ENCODE measurements at places on chromosomes 1 and 21. TPM values are rescaled to one million over a fixed set of nuclear protein-coding genes. Genes with fewer than 3 reads are reported as not detected.

The LDLRAD2 gene
- not detected for total RNA-seq

The TFF1 gene
- total RNA-seq, result not detected

The OR2L13 gene
- total RNA-seq, result not detected

The MAP10 gene
- 1.5 TPM for total RNA-seq

The FBXO44 gene
- 20.2 TPM for total RNA-seq

The SLAMF8 gene
- 0.70 TPM for total RNA-seq

The SERPINC1 gene
- total RNA-seq, result not detected

The SLC45A3 gene
- 0.32 TPM for total RNA-seq

The OPRD1 gene
- 0.02 TPM for total RNA-seq

The SPRR2A gene
- total RNA-seq, result not detected

The SHE gene
- total RNA-seq, result 0.04 TPM

The TMEM54 gene
- total RNA-seq, result 1.4 TPM

The PRSS38 gene
- not detected for total RNA-seq

DNA sequence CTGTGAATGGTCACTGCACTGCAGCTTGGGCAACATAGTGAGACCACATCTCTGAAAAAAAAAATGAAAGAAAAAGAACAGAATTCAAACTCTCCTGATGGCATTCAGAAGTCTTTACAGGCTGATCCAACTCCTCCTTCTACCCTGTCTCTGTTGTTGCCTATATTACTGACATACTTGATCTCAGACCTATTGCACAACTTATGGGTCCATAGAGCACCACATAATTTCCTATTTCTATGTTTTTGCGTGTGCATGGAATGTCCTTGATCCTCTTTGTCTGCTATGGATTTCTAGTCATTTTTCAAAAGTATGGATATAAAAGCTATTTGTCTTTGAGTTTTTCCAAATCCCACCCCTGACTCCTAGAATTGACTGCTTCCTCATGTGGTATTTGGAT lies 22.4 kb upstream of the CYP2J2 start:
- no peak for DNase-seq

DNA sequence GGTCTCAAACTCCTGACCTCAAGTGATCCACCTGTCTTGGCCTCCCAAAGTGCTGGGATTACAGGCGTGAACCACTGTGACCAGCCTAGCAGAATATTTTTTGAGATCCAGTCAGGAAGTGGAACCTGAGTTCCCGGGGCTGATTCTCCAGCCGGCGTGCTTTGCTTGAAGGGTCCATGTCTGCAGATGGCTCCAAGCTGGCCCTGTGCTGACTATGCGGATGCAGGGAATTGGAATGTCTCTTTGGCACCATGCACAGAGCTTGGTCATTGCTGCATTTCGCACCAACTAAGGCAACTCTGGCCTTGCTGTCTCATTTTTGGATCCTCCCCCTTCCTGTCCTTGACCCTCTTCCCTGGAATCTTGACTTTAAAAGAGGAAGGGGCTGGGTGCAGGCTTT lies 28.1 kb downstream of the ARHGEF10L start:
- DNase-seq, result no peak

DNA sequence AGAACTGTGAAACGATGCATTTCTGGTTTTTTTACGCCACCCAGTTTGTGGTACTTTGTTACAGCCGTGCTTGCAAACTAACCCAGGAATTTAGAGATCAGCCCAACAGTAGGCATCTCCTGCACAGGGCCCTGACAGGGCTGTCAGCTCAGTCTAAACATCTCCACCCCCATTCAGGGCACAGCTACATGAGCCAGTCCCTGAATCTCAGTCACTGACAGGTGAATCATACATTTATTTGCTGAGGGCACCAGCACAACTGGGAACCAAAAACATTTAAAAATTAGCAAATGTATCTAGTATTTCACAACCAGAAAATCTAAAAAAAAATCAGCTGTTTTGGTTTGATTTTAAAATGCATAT lies 30.7 kb downstream of the PRDX6 start:
- no peak for DNase-seq

GRCh38 chr1:52264530-52265115 lies 101.4 kb downstream of the CC2D1B start:
- no peak for DNase-seq

- DNase-seq, result peak; percentile 64
Observed at GRCh38 chr1:19460535-19461219, 24.7 kb downstream of the CAPZB start.

DNA sequence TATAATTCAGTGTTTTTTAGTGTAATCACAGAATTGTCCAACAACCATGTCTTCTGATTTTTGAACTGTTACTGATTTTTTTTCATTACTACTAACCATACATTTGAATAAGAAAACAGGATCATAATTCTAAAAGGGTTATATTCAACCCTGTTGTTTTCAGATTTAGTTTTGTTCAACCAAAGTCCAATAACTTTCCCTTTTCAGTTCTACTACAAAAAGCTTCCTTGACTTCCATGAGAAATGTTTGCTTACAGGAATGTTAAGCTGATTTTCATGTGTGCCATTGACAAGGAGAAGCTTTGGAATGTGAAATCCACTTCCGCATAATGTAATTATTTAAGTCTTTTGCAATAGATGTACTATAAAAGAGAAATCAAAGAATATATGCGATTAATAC lies 72.0 kb upstream of the ZNF326 start:
- DNase-seq, result no peak

- DNase-seq, result no peak
Observed at GRCh38 chr1:31434101-31434871, 21.3 kb downstream of the SERINC2 start.

GRCh38 chr1:12179111-12179519 lies 12.3 kb downstream of the TNFRSF1B start:
- DNase-seq, result peak; percentile 93

DNA sequence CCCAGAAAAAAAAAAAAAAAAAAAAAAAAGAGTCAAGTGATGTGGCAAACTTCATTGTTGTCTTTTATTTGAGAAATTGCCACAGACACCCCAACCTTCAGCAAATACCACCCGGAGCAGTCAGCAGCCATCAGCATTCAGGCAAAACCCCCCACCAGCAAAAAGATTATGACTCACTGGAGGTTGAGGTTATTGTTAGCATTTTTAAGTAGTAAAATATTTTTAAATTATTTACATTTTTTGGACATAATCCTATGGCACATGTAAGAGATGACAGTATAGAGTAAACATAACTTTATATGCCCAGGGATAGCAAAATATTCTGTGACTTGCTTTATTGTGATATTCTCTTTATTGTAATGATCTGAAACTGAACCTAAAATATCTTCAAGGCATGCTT lies 95.6 kb downstream of the CENPF start:
- DNase-seq, result no peak

GRCh38 chr1:77831566-77831965 lies 52.1 kb downstream of the MIGA1 start:
- no peak for DNase-seq

DNA sequence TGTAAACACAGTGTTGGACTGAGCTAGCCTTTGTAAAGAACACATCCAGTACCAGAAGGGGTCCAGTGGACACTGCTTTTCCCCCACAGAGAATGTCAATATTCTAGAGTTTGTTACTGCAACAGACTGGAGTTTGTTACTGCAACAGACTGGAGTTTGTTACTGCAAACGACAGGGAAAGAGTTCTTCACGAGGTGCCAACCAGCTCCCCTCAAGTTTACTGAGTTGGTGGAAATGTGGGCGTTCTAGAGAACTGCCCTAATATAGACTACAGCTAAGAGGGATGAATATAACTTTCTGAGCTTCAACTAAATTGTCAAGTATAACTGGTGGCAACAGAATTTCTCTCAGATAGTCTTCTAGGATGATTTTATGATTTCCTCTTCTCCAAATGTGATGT lies 73.8 kb upstream of the NEK2 start:
- DNase-seq, result no peak

- peak; percentile 58 for DNase-seq
Observed at GRCh38 chr1:189859385-189859977, 618.2 kb downstream of the BRINP3 start.

- DNase-seq, result no peak
Observed at GRCh38 chr1:51543858-51544257, 24.8 kb upstream of the EPS15 start.

DNA sequence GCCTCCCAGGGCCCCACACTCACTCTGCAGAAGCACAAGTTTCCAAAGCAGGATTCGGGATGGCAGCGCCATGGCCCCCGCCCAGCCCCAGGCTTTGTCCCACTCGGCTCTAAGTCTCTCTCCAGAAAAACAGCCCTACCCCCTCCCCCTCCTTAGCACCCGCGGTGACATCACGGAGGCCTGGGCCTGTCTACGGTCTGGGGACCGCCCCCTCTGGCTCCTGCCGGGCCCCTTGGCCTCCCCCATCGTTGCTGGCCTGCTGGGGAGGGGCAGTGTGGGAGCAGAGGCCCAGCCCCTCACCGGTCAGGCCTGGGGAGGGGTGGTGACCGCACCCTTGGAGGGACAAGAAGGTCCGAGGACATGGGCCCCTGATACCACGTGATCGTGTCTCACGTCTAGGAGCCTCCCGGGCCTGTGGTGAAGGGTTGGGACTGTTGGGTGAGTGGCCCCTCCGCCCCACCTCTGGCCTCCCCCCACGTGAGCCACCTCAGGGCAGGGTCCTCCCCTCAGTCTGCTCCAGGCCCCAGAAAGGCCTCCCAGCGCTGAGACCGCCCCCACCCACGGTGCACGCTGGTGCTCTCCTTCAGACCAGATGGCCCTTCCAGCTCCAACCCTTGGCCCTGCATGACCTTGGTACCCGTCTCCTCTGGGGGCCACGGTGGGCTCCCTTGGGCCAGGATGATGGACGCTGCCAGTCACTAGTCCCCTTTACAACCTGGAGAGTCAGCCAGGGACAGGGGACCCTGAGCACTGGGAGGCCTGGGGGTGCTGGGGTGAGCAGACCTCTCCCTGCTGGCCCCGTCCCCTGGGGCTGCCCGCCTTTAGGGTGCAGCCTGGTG lies at the start of gene MXRA8:
MXRA8 (minus strand) TSS at position 123 of the 839 bp plus-strand sequence; CDS start at position 72, 51 bp downstream.
- peak; percentile 59 for DNase-seq

GRCh38 chr21:46635324-46636180 lies at the start of gene PRMT2:
Gene PRMT2, plus strand, starts transcription at chr21:46635674. Its CDS starts 1,278 bp downstream, at chr21:46636952.
- DNase-seq, result peak; percentile 99

DNA sequence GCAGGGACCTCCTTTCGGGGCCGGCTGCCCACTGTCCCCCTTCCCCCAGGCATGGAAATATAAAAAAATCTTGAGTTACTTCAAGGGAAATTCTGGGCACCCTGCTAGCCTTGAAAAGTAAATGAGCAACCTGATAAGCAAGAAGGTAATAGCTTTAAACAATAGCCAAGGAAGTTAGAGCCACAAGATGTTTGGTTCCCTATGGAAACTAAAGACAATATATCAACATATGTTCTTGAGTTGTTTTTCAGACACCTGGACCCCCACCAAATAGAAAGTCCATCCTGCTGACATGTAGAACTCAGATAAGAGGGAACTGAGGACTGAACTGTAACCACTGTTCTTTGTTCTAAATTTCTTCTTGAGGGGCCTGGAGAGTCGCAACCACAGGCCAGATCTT lies 19.3 kb upstream of the SLC35A3 start:
- DNase-seq, result no peak

DNA sequence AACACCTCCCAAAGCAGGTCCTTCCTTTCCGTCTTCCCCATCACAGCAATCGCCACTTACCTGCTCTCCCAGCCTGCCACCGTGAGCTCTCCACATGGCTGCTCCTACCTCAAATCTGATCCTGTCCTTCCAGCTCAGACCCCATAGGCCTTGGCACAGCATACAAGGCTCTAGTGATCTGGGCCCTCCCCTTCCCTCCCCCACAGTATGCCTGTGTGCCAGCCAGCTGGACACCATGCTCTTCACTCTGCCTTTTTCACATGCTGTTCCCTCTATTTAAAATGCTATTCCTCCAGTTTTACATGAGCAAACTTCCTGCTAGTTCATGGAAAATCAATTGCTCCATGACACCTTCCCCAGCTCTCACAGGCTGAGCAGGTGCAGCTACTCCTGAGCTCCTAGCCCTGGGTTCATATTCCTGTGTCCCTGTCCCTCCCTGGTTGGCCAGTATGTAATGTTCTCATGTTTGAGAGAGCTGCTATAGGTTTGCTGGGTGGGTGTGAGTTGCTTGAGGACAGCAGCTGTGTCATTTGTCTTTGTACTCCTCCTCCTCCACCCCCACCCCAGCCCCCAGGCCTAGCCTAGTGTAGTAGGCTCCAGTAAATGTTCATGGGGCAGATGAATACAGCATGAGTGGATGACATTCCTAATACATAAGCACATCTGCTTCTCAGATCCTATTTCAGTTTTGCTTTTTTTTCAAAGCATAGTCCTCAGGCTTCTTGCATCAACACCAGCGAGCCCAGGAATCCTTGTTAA lies 6.3 kb upstream of the TNNT2 start:
- DNase-seq, result no peak

DNA sequence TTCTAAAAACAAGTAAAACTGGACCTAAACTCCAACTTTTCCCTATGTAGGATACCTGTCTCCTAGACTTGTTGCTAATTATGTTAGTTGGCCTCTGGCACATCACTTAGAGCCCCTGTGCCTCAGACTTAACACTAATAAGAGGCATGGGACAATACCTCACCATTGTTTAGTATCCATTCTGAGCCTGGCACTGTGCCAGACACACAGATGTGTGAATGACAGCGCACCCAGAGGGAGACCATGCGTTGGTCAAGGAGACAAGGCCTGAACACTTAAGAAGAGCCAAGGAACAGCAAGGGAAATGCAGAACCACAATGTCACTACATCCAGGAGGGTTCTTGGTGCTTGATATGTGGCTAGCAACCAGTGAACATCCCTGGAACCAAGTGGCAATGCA lies 189.1 kb downstream of the FGGY start:
- peak; percentile 8 for DNase-seq

GRCh38 chr1:45566722-45567121 lies 16.1 kb downstream of the AKR1A1 start:
- no peak for DNase-seq

DNA sequence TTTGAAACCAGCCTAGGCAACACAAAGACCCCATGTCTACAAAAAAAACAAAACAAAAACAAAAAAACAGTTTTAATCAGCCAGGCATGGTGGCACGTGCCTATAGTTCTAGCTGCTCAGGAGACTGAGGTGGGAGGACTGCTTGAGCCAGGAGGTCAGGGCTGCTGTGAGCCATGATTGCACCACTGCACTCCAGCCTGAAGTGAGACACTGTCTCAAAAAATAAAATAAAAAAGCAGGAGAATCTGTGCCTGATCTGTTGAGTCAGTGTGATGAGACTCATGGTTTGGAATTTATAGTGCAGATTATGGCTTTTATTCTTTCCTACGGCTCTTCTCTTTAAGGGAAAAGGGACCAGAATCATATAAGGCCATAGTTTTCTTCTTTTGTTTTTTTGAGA lies 16.5 kb downstream of the TRIT1 start:
- DNase-seq, result no peak

DNA sequence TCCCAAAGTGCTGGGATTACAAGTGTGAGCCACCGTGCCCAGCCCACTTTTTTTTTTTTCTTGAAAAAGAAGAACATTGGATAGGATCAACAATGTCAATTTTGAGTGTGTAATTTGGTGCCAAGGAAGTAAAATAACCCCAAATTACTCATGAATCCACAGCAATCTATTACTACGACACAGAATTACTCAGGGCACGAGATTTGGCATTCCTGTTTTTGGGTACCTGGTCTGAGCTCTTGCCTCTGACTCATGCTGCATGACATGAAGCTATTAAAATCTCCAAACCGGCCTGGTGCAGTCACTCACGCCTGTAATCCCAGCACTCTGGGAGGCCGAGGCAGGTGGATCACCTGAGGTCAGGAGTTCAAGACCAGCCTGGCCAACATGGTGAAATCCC lies 10.4 kb downstream of the RNF19B start:
- DNase-seq, result no peak

Measured in activated CD4-positive, alpha-beta T cell treated with anti-CD3 and anti-CD28 coated beads for 36 hours (primary cell).